Cerebellum (tissue), 4 donors: ENCODE measurements at places on chromosomes 12 and 14. TPM values are rescaled to one million over a fixed set of nuclear protein-coding genes. Genes with fewer than 3 reads are reported as not detected.

The PTHLH gene
- not detected for total RNA-seq

GRCh38 chr14:58747181-58747580, 109.4 kb downstream of the DACT1 start:
- DNase-seq, result no peak

- no peak for DNase-seq
Observed at GRCh38 chr12:57058454-57058853, 8.5 kb upstream of the MYO1A start.

- no peak for DNase-seq
Observed at GRCh38 chr12:113397497-113398197, 6.0 kb downstream of the SDS start.

The KRT72 gene
- total RNA-seq, result not detected

DNA sequence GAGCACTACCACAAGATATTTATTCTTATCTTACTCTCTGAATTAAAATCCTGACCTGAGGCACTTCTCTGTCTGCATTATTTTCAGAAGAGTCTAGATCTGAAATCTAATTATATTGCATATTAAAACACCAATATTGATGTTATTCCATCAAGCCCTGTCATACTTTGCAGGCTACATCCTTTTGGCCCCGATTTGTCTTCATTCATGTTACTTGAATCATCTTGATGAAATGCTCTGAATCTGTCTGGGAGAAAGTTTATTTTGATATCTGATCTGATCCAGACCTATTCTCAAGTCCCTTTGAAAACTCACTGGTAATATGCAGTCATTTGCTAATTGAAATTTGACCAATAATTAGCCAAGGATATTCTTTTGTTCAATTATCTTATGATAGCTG, 79.9 kb downstream of the BBS10 start:
- no peak for DNase-seq

DNA sequence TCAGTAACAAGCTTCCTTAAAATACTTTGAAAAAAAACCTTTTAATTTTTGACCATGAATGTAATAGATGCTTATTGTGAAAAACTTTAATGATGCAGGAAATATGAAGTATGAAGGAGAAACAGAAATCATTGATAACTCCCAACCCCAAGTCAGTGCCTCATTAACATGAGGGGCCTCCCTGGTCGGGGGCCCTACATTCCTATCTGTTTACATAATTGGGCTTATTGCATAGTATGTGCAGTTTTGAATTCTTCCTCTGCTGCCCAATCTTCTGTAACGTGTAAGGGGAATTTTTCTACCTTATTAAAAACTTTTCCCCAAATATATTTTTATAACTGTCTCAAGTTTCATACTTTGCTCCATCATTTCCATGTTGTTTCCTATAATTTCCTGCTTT, 63.0 kb downstream of the SLC25A47 start:
- DNase-seq, result no peak

- DNase-seq, result no peak
Observed at GRCh38 chr14:88552876-88553275, 1.9 kb downstream of the PTPN21 start.

The ADCY6 gene
- 47.3 TPM for total RNA-seq

- DNase-seq, result no peak
Observed at GRCh38 chr12:61896436-61896835, 363.8 kb upstream of the USP15 start.

GRCh38 chr12:52846356-52846970, 2.3 kb downstream of the KRT78 start:
- DNase-seq, result no peak

DNA sequence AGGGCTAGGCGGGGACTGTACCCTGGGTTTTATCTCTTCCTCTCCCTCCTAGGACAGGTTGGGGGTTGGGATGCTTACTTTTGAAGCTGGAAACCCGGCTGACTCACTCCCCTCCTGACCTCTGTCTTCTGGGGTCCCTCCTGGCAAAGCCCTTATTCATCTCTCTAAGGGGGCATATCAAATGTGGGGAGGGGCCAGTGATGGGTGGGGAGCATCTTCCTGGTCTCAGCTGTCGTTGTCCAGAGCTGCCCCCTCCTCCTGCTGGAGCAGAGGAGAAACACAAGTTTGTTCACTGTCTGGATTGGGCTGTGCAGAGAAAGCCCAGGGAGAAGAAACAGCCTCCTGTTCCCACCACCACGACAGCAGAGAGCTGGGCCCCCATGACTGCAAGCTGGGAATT, 85.8 kb downstream of the TNFAIP2 start:
- no peak for DNase-seq

GRCh38 chr12:98743362-98743953, 98.4 kb downstream of the APAF1 start:
- DNase-seq, result no peak

DNA sequence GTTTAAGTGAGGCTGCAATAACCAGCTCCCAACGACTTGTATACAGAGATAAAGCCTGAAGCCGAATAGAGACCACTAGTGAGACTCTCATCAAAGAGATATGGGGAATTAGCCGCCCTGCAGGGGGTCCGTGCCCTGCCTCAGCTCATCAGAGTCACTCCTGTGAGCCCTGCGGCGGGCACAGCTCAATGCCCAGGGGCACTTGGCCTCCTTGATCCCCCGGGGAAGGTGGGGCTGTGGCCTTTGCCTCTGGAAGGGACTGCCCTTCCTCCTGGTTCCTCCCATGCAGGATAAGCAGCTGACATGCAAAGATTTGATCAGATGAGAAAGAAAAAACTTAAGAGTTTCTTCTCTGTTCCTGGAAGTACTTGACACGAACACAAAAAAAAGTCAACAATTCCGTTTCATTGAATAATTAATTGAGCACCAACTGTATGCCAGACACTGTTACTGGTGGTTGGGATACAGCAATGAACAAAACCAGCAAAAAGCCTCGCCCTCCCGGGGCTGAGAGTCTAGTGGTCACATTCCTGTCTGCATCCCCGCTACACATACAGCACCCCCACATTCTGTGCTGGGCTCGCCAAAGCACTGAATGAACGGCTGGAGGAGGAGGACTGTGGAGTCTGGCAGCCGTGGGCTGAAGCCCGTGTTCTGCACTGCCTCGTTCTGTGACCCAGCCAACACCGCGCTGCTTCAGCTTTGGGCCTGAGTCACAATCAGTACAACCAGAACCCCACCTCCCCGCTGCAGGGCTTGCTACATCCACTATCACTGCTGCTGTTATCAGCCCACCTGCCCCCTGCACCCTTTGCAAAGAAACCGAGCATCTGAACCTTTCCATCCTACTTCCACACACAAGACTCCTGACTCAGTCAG, 10.3 kb downstream of the TTC7B start:
- peak; percentile 66 for DNase-seq

The MAP1LC3B2 gene
- total RNA-seq, result 1.4 TPM

The ZFYVE21 gene
- total RNA-seq, result 44.4 TPM

DNA sequence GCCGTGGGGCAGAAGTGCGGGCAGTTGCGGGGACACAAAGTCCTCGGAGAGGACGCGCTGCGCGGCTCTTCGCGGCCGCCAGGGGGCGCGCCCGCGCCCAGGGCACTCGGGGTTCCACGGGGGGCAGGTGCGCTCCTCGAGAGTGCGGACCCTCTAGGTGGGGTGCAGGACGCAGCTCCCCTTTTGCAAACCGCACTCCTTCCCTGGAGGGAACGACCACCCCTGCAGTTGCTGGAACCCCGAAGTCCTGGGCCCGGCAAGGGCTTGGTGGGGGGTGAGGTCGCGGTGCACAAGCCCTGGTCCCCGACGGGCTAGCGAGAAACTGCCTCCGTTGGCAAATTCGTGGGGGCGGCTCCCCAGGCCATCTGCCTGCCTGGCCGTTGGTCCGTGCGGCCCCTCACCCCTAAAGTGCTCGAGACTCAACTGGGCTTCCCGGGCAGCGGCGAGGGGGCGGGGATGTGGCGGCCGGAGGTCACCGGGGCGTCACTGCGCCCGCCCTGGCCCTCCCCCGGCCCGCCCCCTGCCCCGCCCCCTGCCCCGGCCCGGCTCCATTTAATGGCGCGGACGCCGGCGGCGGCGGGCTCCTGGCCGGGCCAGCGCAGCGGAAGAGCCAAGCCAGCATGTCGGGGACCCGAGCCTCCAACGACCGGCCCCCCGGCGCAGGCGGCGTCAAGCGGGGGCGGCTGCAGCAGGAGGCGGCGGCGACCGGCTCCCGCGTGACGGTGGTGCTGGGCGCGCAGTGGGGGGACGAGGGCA, at the start of gene ADSS1:
Gene ADSS1 (plus strand): TSS at position 579 of the 756 bp plus-strand sequence. CDS start 42 bp downstream, at position 621.
- DNase-seq, result peak; percentile 45

The CMA1 gene
- total RNA-seq, result not detected

- DNase-seq, result no peak
Observed at GRCh38 chr12:109304485-109304884, 4.6 kb downstream of the FOXN4 start.

The KITLG gene
- total RNA-seq, result 213 TPM

- DNase-seq, result no peak
Observed at GRCh38 chr12:103540319-103540718, 44.6 kb upstream of the C12orf42 start.

DNA sequence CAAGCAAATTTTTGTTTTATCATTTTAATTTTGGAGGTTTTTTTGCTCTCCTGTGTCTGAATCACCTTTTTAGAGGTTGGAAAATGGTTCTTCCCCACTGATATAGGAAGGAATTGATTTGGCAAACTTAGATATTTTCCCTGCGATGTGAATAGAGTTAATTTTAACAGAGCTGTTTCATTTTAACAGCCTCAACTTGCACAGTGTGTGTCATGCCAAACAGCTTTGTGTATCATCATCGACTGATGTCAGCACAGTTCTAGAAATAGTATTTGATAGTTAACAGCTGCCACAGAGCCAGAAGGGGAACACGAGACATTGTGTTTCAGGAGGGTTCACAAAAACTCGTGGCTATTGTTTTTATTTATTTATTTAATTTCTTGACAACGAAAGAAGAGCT, 243.1 kb upstream of the FOXN3 start:
- DNase-seq, result no peak

The MSI1 gene
- 16.4 TPM for total RNA-seq

DNA sequence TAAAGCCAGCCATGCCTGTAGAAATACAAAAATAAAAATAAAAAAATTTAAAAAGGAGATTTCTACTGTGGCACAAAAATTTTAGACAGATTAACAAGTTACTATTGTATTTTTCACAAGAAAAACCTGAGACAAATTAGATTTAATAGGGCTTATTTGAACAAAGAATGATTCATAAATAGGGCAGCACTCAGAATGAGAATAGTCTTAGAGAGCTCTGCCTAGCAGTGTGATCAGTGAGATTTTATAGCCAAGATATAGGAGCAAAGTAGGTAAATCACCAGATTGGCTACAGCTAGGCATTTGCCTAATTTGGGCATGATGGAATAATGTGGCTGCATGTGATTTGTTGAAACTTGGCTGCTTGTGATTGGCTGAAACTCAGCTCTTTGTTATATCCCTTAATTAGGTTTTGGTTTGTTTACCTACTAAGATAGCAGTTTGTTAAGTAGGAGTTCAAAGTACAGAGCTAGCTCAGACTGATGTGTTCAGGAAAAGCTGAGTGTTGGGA, 279.7 kb upstream of the TMTC1 start:
- DNase-seq, result no peak

GRCh38 chr12:58588770-58589169, 331.5 kb downstream of the LRIG3 start:
- no peak for DNase-seq

The NELL2 gene
- total RNA-seq, result 554 TPM

The EXOC3L4 gene
- 0.36 TPM for total RNA-seq

GRCh38 chr12:93460003-93460402, 7.3 kb upstream of the MRPL42 start:
- no peak for DNase-seq

The AICDA gene
- total RNA-seq, result not detected

GRCh38 chr12:124599074-124599999, 31.9 kb upstream of the NCOR2 start:
- DNase-seq, result no peak

DNA sequence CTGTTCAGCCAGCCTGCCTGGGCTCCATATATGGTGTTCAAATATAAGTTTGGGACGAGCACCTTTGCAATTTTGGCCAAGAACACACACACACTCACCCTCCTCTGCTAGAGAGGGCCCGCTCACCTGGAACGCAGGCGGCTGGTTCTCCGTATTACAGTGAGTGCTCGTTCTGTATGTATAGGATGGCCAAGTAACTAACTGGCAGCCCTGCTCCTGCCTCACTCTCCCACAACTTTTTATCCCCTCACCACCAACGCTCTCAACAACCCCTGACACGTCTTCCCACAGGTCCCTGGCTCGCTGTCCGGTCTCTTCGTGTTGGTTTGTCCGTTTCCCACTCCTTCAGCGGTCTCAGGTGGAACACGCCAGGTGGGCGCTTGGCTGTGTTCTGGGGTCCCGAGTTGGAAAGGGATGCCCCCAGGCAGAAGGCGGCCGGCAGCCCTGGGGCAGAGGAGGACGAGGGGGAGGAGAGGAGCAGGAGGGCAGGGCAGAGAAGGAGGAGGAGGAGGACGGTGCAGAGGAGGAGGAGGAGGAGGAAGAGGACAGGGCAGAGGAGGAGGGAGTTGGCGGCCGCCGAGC, 398 bp upstream of the MSRB3 start:
- DNase-seq, result peak; percentile 12

The PRB4 gene
- total RNA-seq, result not detected
